ENCODE measurements at places on chromosomes 16 and 17.

DNA sequence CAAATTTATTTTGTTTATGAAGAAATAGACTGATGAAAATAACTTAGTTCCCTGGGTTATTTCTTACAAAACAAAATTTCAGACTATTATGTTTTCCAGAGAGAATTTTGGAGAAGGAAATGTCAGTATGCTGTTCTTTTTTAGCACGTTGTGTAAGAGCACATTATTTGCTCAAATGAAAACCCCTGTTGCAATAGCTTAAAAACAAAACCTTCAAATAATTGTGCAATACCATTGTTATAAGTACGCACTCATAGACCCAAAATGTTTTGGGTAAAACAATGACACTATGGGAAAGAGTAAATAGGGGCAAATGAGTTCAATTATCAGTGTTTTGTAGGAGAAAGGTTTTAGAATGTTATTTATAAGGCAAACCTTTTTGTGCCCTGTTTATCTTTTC lies 18.2 kb downstream of the VMP1 start:
- no peak for DNase-seq

GRCh38 chr17:36994438-36994837 lies 45.7 kb downstream of the AATF start:
- no peak for DNase-seq

DNA sequence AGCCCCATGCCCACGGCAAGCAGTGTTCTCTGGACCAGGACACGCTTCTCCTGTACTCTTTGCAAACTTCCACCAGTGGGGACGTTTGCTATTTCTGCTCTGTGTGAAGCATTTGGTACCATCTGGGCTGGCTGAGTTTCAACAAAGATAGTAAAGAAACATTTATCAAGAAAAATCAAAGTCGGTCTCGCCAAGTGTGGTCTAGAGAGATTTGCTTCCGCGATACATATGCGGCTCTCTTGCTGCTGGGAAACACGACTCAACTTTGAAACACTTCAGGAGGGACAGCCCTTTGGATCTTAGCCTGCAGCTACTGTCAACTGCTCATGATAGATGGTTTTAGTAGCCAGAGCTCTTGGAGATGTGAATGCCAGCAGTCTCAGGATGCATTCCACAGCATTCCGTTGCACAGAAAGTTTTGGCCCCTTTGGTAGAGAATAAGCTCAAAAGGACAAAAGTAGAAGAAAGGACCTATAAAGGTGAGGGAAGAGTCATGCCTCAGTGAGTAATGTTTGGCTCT lies 168.2 kb upstream of the CACNG3 start:
- DNase-seq, result no peak

DNA sequence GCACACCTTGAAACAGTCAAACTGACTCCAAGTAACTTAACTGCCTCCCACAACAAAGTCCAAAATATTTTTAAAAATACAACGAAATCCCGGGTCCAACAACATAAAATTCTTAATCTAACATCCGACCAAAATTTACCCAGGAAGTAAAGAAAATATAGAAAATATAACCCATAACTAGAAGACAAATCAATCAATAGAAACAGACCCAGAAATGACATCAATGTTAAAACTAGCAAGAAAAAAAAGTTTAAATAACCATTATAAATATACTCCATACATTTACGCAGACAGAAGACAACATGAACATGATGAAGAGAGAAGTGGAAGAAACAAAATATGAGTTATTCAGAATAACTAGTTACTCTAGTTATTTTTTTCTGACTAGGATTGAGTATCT lies 3.7 kb downstream of the ZNF597 start:
- DNase-seq, result no peak

GRCh38 chr17:34357398-34357797 lies 1.1 kb downstream of the CCL13 start:
- DNase-seq, result no peak

- DNase-seq, result no peak
Measured at GRCh38 chr17:45006927-45007461, 38.9 kb upstream of the C1QL1 start.

DNA sequence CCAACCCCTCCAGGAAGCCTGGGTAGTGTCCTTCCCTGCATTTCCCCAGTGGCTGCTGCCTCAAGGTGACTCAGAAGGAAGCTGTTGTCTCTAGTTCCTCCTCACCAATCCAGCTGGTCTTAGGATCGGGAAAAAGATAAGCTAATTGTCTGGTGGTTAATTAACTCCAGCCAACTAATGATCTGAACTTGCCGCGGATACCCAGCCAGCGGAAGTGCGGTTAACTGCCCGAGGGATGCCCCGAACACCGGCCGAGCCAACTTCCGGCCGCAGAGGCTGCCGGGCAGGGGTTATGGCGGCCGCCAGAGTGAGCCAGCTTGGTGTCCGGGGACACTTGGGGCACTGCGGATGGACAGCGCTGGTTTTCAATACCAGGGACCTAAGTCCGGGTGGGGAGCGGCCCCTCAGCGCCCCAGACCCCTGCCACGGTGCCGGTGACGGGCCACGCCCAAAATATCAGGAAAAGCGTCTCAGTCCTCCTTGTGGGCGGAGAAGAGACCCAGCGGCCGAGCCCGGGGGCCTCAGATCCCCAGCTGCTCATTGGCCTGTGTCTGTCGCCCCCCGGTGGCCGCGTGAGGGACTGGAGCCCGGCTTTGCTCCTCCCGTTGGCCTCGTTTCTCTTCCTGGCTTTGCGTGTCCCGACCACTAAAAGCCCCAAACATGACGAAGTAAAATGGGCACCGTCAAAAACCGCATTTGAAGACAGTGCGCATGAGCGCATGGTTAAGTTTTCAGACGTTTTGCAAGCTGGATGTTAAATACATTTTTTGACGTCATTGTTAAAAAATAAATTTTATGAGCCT lies 10.2 kb upstream of the PRSS22 start:
- DNase-seq, result peak; percentile 97

- peak; percentile 45 for DNase-seq
Measured at GRCh38 chr17:74736513-74737298, at the start of gene RAB37. TSS of gene RAB37 (plus strand) at chr17:74737256. CDS start at chr17:74737273, 17 bp downstream.

DNA sequence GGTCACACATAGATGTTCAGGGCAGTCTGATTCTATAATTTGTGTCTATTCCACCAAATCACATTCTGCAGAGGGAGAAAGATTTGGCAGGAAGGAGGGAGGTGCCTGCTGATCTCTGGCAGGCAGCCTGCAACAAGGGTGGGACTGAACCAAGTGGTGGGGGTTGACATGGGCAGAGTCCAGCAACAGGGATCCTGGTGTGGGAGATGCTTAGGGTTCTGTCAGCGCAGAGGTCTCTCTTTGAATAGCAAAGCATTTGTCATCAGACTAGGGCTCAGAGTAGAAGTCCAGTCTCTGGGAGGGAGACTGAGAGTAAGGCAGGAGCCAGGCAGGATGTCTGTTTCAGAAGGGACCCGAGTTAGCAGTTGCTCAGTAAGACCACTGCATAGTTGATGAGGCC lies 94.6 kb downstream of the UTP18 start:
- no peak for DNase-seq

DNA sequence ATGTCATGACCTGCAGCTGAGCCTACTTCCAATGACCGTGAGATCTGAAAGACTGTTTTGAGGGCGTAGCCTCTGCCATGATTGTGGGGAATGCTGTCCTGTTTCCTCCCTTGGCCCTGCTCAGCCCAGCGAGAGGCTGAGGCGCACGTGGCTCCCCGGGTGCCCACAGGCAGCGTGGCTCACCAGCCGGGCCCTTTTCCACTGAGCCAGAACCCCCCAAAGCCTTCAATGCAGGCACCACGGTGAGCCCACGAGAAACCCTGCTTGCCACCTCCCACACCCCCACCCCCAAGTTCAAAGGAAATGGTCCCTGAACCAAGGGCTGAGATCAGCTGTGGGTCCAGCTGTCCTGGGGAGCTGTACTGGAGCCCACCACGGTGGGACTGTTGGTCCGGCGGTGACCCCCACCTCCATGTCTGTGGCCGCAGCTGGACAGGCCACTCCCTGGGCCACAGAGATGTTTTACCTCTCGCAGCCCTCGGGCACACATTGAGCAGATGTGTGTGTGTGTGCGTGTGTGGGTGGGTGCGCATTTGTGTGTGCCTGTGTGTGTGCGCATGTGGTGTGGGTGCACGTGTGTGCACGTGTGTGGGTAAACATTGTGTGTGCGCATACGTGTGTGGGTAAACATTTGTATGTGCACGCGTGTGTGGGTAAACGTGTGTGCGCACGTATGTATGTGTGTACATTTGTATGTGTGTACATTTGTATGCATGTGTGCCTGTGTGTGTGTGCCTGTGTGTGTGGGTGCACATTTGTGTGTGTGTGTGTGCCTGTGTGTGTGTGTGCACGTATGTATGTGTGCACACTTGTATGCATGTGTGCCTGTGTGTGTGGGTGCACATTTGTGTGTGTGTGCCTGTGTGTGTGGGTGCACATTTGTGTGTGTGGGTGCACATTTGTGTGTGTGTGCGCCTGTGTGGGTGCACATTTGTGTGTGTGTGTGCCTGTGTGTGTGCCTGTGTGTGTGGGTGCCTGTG lies 5.0 kb upstream of the MC1R start:
- no peak for DNase-seq

GRCh38 chr17:67177732-67178131 lies 67.3 kb downstream of the HELZ start:
- DNase-seq, result no peak

DNA sequence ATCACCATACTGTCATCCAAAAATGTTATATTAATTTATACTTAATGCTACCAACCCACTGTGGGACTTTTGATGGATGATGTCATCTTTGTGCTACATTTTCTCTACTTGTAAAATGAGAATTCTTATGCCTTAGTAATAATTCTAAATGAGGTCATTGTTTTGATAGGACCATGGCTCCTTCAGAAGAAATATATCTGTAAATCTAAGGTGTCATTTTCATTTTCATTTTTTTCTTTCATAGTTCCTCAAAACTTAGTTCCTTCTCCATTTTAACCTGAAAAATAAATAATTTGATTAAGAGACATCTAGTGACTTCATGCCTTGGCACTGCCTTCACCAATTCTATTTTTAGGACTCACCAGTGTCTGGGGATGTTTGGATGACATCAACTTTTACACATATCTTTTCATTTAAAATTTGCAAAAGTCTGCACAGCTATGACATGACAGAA lies 48.7 kb downstream of the GPRC5B start:
- DNase-seq, result no peak

DNA sequence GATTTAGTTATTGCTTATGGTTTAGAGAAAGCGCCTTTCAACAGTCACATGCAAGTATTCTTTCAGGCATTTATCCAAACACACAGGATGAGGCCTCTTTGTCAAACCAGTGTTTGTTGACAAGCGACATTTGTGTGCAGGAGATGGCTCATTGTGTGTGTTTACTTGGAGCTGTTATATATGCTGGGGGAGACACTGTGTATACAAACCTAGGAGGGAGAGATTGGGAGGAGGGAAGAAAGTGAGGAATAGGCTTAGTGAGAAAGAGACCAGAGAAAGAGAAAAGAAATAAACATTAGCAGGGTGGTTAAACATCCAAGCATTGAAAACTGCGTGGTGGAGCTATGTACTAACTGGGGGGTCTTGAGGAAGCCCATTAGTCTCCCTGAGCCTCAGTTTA lies 437.6 kb downstream of the MAF start:
- DNase-seq, result no peak

- no peak for DNase-seq
Measured at GRCh38 chr17:4109449-4109848, 33.4 kb downstream of the ZZEF1 start.

DNA sequence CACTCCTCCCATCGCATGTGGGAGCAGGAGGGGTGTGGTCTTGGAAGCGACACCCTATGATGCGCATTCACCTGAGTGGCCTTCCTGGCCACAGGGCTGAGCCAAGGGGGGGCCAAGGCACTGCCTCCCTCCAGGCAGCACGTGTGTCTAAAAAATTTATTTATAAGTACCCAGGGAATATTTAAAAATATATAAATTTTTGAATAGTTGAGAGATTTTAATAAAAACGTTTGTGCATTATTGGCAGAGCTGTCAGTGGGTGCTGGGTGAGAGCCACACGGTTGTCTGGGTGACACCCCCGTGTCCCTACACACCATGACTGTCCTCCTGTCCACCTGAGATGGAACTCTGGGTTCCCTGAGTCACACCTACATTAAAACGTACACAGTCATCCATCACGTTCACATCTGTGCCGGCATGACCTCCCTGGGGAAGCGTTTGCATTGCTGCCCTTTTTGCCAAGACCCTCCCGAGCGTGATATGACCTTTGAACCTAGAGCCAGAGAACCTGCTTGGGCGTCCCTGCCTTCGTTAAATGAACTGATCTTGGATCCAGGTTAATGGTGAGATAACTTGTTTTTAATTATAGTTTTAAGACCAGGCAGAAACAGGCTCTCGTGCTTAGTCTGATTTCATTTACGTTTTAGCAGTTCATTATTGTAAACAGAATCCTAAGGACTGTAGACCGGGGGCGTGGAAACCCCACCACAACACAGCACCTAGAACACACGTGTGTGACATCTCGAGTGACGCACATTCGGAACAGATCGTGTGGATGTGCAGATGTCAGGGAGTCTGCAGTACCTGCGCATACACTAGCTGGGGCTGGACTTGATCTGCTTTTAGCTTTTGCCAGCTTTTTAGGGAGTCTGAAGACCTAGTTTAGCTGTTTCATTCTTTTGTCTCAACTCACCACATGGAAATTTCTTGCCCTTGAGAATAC lies 192.8 kb upstream of the CHMP6 start:
- DNase-seq, result no peak

DNA sequence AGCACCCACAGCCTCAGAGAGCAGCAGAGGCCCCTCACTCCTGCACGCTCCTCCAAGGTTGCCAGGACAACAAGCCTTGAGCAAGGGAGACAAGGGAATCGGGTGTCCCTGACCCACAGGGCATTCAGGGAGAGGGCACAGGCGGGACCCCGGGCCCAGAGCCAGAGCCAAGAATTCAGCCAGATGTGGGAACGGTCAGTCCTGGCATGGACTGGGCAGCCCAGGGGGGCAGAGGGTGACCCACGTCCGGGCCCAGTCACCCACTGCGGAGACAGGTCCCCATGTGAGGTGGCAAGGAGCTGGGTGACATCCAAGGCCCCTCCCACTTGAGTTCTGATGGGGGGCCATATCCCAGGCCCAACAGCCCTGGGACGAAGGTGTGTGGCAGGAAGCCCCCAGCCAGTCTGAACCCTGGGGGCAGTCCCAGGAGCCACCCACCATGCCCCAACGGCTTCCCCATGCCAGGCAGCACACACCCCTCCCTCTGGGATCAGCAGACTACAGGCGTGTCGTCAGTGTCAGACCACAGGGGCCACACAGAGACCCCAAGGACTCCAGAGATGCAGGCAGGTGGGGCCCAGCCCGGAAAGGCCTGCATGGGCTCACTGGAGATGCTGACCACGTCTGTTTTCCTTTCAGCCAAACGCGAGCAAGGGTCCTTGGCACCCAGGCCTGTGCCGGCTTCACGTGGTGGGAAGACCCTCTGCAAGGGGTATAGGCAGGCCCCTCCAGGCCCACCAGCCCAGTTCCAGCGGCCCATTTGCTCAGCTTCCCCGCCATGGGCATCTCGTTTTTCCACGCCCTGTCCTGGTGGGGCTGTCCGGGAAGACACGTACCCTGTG lies 23.0 kb downstream of the USP6 start:
- DNase-seq, result no peak

Measured in activated CD4-positive, CD25-positive, alpha-beta regulatory T cell (primary cell).